ENCODE measurements at places on chromosomes 4 and X. TPM values are rescaled to one million over a fixed set of nuclear protein-coding genes. Genes with fewer than 3 reads are reported as not detected.

Gene KLHL4
- 5.2 TPM for total RNA-seq

- H3K27ac ChIP-seq: no peak overlapping the region
- no peaks in the 10 kb centered on the region for H3K27me3 ChIP-seq
- peaks cover 12% of the 10 kb centered on the region for H3K4me1 ChIP-seq
- peaks cover 2% of the 10 kb centered on the region for H3K36me3 ChIP-seq
Measured at GRCh38 chrX:2972391-2972790, 34.0 kb upstream of the ARSH start.

DNA sequence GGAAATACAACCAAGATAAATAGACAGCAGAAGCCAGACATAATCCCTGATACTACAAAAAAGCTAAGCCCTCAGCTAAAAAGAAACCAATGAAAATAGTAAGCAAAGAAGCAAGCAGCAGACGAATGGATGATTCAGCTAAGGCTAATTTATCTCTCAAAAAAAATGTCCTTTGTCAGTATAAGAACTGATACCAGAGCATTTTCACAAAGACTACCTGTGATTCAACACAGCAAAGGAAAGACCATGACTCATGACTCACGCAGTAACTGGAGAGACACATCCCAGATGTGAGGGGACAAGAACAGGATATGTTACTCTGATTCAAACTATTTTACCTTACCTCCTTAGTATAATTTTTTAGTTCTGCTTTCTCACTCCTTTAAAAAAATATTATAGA lies 22.7 kb upstream of the TMPRSS11F start:
- peaks cover 30% of the 10 kb centered on the region for H3K4me1 ChIP-seq
- H3K4me3 ChIP-seq: no peak overlapping the region
- H3K27ac ChIP-seq: peak overlapping the region; percentile 10

DNA sequence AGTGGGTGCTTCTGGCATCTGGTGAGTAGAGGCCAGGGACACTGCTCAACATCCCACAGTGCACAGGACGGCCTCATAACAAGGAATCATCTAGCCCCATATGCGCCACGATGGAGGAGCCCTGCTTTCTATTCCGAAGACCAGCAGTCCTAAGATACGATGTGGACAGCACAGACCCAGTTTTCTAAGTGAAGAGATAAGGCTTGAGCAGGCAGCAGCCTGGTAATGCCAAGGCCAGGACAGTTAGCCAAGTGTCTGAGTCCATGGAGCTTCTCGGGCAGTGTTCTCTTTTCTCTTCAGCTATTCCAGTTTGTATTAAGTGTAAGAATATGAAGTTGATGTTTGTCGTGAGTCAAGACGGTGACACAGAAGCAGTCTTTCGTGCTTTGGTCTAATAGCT lies 112.7 kb downstream of the TBL1X start:
- H3K36me3 ChIP-seq: no peaks in the 10 kb centered on the region
- H3K27ac ChIP-seq: no peak overlapping the region
- no peak overlapping the region for H3K4me3 ChIP-seq
- H3K4me1 ChIP-seq: peaks cover 9% of the 10 kb centered on the region
- H3K27me3 ChIP-seq: no peaks in the 10 kb centered on the region

GRCh38 chrX:38192007-38192810 lies 28.5 kb downstream of the SRPX start:
- no peaks in the 10 kb centered on the region for H3K36me3 ChIP-seq
- no peak overlapping the region for H3K27ac ChIP-seq
- peaks cover 3% of the 10 kb centered on the region for H3K4me1 ChIP-seq
- H3K27me3 ChIP-seq: no peaks in the 10 kb centered on the region
- no peak overlapping the region for H3K4me3 ChIP-seq

GRCh38 chr4:30953799-30954198 lies 233.6 kb downstream of the PCDH7 start:
- no peak overlapping the region for H3K4me3 ChIP-seq
- H3K4me1 ChIP-seq: peaks cover 49% of the 10 kb centered on the region
- H3K27ac ChIP-seq: no peak overlapping the region
- no peaks in the 10 kb centered on the region for H3K36me3 ChIP-seq

DNA sequence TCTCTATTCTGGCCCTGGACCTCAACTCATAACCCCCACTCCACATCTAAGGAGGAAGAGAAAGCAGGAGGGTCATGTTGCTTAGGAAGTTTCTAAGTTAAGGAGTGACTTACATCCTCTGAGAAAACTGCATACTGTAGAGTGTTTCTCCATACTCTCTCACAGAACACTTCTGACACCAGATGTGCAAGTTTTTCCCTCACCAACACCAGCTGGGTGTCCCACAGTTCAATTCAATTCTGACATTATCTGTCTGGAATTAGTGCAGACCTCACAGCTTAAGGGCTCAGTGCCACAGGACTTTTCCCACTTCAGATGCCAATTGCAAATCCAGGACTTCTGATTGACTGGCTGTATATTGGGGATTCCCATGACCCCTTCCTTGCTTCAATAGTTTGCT lies 89.0 kb upstream of the SFRP2 start:
- no peak overlapping the region for H3K27ac ChIP-seq
- H3K4me3 ChIP-seq: no peak overlapping the region

- H3K36me3 ChIP-seq: no peaks in the 10 kb centered on the region
- no peaks in the 10 kb centered on the region for H3K27me3 ChIP-seq
- peak; percentile 55 for DNase-seq
- no peak overlapping the region for H3K27ac ChIP-seq
Measured at GRCh38 chrX:70262952-70263567, 3.1 kb upstream of the P2RY4 start.

DNA sequence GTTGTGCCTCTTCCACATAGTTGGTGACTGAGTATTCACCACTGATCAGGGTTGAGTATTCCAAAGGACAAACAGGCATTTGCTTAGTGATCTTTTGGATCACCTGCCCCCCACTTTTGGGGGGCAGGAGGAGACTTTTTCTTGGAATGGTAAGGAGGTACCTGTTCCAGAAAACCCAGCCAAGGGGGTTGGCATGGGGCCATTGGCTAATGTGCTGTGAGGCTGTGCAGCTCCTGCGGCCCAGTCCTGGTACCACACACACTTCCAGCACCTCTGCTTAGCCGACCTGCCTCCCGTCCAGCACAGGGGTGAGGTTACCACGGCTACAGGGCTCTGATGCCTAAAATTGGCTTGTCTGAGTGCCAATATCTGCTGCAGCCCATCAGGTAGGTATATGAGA lies 40.1 kb upstream of the MGST2 start:
- H3K4me3 ChIP-seq: no peak overlapping the region
- no peak overlapping the region for H3K27ac ChIP-seq
- DNase-seq: no peak
- peaks cover 14% of the 10 kb centered on the region for H3K4me1 ChIP-seq
- no peaks in the 10 kb centered on the region for H3K36me3 ChIP-seq

DNA sequence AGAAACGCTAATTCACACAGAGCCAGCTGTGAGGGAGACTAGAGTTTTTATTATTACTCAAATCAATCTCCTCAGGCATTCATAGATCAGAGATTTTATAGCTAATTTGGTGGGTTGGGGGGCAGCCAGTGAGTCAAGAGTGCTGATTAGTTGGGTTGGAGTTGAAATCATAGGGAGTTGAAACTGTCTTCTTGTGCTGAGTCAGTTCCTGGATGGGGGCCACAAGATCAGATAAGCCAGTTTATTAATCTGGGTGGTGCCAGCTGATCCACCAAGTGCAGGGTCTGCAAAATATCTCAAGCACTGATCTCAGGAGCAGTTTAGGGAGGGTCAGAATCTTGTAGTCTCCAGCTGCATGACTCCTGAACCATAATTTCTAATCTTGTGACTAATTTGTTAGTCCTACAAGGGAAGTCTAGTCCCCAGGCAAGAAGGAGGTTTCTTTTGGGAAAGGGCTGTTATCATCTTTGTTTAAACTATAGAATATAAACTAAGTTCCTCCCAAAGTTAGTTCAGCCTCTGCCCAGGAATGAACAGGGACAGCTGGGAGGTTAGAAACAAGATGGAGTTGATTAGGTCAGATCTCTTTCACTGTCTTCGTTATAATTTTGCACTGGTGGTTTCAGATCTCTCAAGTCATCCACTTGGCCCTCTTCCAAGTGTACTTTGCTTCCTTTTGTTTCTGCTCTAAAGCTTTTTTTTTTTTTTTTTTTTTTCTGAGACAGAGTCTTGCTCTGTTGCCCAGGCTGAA lies 5.4 kb upstream of the NAA11 start:
- H3K4me3 ChIP-seq: no peak overlapping the region
- DNase-seq: no peak
- peaks cover 8% of the 10 kb centered on the region for H3K4me1 ChIP-seq
- peak overlapping the region; percentile 48 for H3K27ac ChIP-seq

DNA sequence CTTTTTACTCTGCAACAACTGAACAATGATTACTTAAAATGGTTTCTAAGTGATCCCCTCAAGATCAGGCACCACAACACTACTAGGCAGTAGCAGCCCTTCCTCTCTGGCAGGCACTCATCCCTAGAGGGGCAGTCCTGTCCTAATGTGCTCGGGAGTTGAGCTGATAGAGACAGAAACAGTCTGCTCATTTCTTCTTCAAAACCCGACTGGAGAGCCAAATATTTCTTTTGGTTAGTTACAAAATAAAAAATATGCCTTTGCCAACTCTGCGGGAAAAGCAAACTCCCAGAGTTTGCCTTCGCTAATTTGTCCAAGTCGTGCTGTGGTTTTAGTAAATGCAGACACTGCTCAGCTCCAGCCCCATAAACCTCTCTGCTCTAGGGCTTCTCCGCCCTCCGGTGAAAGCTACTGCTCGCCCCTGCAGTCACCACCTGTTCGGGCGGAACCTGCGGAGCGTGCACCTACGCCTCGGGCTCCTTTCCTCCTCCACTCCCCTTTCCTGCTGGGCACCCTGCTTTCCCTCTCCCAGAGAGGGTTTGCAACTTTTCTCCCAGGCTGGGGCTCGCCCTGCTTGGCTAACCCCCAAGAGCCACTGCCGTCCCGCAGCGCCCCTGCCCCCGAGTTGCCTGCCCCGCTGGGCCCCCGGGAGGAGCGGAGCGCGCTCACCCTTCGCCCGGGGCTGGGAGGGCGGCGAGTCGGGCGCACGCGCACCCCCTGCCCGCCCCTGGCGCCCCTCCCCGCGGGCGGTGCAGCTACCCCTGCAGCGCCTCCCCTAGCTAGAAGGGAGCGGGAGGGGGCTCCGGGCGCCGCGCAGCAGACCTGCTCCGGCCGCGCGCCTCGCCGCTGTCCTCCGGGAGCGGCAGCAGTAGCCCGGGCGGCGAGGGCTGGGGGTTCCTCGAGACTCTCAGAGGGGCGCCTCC lies at the start of gene NPNT:
NPNT (plus strand) TSS at position 812 of the 923 bp plus-strand sequence. CDS start 182 bp downstream, outside the sequence.
- H3K4me1 ChIP-seq: peaks cover 26% of the 10 kb centered on the region
- peaks cover 3% of the 10 kb centered on the region for H3K36me3 ChIP-seq
- peak within 1 kb of the TSS; percentile 87 for H3K4me3 ChIP-seq
- peak within 1 kb of the TSS; percentile 75 for H3K27ac ChIP-seq

DNA sequence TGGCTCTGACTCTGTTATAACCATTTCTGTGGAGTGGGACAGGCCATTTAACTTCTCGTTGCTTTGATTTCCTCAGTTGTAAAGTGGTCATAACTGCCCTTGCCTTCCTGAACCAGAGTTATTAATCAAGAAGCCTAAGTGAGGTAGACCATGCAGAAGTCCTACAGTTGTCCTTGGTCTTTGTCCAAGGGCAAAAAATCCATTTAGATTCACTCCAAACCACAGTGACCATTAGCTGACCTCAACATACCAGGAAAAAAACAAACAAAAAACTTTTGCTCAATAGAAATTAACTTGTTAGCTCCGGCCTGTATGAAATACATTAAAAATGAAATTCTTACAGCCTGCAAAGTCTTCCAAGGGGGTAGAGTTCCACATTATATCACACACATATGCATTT lies 52.7 kb downstream of the TBC1D9 start:
- no peaks in the 10 kb centered on the region for H3K27me3 ChIP-seq
- no peak for DNase-seq
- H3K4me1 ChIP-seq: peaks cover 54% of the 10 kb centered on the region
- H3K36me3 ChIP-seq: peaks cover 22% of the 10 kb centered on the region
- H3K4me3 ChIP-seq: no peak overlapping the region

GRCh38 chr4:150051111-150051510 lies 27.1 kb upstream of the DCLK2 start:
- H3K27ac ChIP-seq: no peak overlapping the region
- H3K4me1 ChIP-seq: peaks cover 8% of the 10 kb centered on the region
- peaks cover 4% of the 10 kb centered on the region for H3K36me3 ChIP-seq
- DNase-seq: no peak
- H3K27me3 ChIP-seq: peaks cover 6% of the 10 kb centered on the region

- H3K27ac ChIP-seq: no peak overlapping the region
- no peak overlapping the region for H3K4me3 ChIP-seq
- no peaks in the 10 kb centered on the region for H3K36me3 ChIP-seq
Measured at GRCh38 chr4:85151786-85152185, 185.3 kb upstream of the WDFY3 start.

Gene HSFX4
- total RNA-seq: not detected

Gene AFF2
- 5.8 TPM for total RNA-seq

DNA sequence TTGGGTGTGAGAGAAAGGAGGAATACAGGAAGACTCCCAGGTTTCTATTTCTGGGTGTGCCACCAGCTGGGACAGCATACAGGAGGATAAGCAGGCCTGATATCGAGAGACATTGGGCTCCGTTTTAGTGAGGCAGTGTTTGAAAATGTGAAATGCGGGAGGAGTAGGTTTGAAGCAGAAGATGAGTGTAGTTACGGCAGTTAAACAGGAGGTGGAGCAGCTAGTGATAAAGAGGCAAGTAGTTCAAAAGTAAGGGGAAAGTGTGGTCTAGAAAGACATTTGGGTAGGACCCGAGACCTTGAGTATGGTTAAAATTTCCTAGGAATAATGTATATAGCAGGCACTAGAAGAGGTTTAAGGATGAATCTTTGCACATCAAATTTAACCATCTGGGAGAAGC lies 42.4 kb downstream of the DCUN1D4 start:
- no peaks in the 10 kb centered on the region for H3K27me3 ChIP-seq
- H3K4me1 ChIP-seq: peaks cover 4% of the 10 kb centered on the region
- no peak overlapping the region for H3K27ac ChIP-seq
- peaks cover 34% of the 10 kb centered on the region for H3K36me3 ChIP-seq
- DNase-seq: no peak

Gene DSPP
- not detected for total RNA-seq

DNA sequence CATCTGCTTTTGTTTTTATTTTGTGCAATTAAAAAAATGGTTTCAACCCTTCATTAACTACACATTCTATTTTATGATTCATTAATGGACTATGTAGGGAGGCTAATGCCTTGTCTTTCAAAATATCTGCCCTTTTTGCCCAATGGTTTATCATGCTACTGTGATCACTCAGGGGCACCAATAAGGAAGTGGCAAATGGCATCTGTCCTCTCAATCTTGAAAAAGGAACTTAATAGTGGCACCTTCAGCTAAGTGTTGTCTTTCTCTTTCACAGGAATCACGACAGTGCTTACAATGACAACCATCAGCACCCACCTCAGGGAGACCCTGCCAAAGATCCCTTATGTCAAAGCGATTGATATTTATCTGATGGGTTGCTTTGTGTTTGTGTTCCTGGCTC lies 57.1 kb downstream of the COMMD8 start:
- DNase-seq: no peak
- no peaks in the 10 kb centered on the region for H3K36me3 ChIP-seq
- H3K4me1 ChIP-seq: no peaks in the 10 kb centered on the region
- H3K27me3 ChIP-seq: peaks cover 6% of the 10 kb centered on the region
- H3K27ac ChIP-seq: no peak overlapping the region

Gene COX7B2
- total RNA-seq: not detected

Gene MTMR8
- 3.0 TPM for total RNA-seq

Gene TKTL1
- total RNA-seq: 0.38 TPM

Gene RAI2
- total RNA-seq: 1.8 TPM
